ENCODE measurements at places on chromosomes 1 and 21. TPM values are rescaled to one million over a fixed set of nuclear protein-coding genes. Genes with fewer than 3 reads are reported as not detected.

BRINP3 gene
- total RNA-seq: not detected

DNA sequence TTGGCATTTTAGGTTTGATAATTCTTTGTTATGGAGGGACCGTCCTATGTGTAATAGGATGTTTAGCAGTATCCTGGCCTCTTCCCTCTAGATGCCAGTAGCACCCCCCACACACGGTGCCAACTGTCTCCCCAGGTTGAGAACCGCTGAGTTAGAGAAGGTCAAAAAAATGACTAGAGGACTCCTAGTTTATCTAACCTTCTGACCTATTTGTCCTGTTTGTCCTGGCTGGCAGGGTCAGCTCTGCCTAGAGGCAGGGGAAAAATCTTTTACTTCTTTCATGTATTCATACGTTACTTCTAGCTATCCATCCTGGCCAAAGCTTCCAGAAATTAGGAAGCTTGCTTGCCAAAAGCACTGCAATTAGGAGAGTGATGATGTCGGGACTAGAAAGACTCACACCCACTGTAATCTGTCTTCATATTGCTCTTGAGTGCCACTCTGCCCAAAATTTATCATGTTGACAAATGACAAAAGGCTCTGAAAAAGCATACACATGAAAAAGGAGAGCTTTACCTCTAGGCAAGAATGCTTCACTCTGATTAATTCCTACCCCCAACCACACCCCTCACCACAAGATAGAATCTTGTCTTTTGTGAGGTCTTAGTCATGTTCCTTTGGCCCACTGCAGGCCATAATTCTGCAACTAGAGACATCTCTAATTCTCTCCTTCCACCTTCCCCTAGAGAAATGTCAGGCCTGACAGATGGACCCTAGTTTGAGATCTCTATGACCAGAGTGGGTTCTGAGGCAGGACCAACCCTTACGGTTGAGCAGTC, 14.4 kb upstream of the AKR1A1 start:
- DNase-seq: no peak

GRCh38 chr1:18041685-18042355, 65.8 kb upstream of the IGSF21 start:
- no peak for DNase-seq

DNA sequence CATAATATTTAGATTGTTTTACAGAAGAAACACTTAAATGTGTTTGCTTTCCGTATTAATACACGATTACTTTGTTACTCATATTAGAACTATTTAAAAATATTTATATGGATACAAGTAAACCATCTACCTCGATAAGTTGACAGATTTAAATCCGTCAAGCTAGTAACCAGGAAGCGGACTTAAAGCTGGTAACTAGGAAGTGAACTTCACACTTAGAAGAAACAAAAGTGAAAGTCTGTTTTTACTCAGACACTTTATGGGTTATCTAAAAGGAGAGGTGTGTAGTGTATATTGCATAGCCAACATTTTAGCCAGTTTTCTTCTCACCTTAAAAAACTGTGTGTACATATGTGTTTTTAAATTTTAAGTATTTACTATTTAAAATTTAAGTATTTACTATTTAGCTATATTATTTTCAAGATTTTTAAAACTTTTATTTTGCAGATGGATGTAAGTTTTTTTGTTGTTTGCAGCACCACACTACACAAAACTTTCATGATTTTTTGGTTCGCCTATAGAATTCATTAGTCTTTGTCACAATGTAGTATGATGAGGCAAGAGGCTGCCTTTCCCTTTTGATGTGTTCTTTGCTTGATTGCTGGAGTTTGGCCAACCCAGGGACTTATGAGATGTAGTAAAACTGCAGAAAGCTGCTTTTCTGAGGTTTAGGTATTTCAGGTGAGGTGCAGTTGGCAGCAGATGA, 2.7 kb downstream of the USP25 start:
- DNase-seq: peak; percentile 22

DNA sequence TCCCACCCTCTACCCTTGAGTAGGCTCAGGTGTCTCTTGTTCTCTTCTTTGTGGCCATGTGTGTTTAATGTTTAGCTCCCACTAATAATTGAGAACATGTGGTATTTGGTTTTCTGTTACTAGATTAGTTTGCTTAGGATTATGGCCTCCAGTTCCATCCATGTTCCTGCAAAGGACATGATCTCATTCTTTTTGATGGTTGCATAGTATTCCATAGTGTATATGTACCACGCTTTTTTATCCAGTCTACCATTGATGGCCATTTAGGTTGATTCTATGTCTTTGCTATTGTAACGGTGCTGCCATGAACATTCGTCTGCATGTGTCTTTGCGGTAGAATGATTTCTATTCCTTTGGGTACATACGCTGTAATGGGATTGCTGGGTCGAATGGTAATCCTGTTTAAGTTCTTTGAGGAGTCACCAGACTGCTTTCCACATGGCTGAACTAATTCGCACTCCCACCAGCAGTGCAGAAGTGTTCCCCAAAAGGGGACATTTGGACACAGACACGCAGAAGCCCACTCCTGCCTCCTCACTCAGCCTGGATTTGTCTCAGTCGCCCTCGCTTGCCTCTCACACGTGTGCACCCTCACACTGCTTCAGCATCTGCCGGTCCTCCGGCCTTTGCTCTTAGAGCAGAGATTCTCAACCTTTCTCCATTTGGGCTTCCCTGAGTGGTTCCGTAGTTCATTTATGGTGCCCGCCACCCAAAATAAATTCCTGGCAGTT, 3.7 kb downstream of the MX2 start:
- DNase-seq: no peak

SLC19A2 gene
- total RNA-seq: 5.8 TPM

- DNase-seq: no peak
Observed at GRCh38 chr1:228359613-228360532, 46.8 kb downstream of the TRIM11 start.

C1orf185 gene
- not detected for total RNA-seq

DNA sequence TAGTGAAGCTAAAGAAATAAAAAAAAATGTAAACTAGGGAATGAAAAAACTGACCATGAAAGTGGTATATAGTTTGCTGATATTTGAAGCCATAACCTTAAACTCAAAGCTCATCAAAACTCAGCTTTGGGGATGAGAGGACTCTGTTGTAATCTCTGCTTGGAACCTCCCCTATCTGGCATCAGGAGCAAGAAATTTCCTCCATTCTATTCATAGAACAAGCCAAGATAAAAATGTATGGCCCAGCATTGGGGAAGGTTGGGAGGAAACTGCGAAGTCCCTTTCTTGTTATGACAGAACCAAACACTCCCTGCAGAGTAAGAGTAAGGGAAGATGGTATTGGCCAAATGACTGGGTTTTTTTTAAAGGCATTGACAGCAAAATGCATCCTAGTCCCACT, 35.6 kb downstream of the MCOLN2 start:
- DNase-seq: no peak

DNA sequence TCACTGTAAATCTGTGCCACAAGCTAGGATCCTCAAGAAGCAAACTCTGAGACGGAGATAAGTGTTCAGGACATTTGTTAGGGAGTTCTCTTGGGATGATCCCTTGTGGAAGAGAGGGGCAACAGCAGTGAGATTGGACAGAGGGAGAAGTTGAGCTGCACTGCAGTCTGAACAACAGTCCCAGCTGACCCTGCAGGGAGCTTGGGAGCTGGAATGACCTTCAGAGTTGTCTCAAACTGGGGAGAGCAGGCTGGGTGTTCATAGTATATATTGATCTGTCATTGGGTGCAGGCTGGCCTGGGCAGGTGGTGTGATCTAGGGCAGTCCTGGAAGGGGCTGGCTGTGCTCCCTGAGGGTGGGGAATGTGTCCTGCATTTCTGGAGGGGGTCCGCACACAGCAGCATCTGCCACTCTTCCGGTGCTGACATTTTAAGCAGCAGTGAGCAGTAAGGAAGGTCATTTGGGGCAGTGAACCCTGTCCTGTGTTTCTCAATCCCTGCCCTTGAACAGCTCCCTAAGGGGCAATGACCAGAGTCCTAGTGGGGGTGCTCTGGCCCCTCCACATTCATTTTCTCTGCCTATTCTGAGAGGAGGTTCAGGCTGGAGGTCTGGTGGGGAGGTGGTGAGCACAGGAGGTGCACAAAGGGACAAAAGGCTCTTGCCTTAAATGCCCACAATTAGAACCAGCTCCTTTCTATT, 90.2 kb upstream of the PPM1J start:
- no peak for DNase-seq

GRCh38 chr1:34290831-34291230, 114.1 kb downstream of the C1orf94 start:
- DNase-seq: no peak

TRNP1 gene
- total RNA-seq: not detected

NRDC gene
- 157 TPM for total RNA-seq

OR2T11 gene
- not detected for total RNA-seq

DNA sequence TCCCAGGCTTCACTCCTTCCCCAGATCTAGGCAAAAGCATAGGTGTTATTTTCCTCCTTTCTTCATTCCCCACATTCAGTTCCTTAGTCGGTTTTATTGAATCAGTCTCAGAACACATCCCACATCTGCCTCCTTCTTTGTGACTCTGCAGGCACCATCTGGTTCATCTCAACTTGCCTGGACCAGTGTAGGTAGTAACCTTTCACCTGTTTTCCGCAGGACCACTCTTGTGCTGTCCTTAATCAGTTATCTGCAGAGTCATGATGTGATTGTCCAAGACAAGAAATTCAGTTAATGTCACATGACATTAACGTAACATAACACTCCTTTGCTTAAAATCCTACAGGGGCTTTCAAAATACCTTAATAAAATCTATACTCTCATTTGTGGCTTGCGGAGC, 174.6 kb downstream of the CHRM3 start:
- DNase-seq: no peak

DNA sequence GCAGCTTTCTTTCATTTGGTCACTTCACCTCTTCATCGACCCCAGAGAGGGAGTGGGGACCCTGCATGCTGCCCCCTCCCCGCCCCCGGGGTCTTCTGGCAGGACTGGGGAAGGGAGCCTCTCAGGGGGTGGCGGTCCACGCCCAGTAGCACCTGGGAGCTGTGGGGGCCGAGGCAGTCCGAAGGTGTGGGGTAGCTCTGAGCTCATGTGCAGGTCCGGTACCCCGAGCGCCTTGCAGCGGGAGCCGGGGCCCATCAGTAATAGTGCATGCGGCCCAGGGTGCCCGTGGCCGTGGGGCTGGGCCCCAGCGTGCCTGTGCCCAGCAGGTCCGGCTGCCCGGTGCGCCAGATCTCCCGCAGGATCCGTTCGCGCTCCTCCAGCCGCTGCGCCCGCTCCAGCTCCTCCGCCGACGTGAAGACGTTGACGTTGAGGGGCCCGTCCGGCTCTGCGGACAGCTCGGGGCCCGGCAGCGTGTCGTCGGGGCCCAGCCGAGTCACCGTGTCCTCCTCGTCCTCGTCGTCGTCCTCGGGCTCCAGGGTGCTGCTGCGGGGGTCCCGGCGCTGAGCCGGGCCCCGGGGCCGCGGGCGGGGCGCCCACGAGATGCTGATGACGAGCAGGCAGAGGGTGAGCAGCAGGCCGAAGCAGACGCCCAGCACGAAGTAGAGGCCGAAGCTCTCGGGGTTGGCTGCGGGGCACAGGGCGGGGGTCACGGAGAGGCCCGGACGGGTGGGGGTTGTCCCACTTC, 1.2 kb downstream of the EVA1B start:
- no peak for DNase-seq

GRCh38 chr1:111225717-111226400, 1.7 kb upstream of the CHI3L2 start:
- DNase-seq: peak; percentile 45

DNA sequence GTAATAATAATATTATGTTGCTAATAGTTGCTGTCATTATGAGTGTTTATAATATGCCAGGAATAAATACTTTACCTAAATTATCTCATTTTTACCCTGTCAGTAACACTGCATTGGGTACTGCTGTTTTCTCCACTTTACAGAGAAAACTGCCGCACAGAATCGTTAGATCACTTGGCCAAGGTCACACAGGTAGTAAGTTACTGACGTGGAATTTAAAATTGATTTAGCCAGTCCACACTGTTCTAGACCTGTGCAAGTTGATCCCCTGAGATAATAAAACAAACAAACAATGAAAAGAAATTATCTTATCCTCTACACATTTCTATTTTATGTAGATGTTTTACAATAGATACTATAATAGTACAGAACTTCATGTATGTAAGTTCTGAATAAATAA, 174.1 kb downstream of the ROR1 start:
- DNase-seq: no peak

DNA sequence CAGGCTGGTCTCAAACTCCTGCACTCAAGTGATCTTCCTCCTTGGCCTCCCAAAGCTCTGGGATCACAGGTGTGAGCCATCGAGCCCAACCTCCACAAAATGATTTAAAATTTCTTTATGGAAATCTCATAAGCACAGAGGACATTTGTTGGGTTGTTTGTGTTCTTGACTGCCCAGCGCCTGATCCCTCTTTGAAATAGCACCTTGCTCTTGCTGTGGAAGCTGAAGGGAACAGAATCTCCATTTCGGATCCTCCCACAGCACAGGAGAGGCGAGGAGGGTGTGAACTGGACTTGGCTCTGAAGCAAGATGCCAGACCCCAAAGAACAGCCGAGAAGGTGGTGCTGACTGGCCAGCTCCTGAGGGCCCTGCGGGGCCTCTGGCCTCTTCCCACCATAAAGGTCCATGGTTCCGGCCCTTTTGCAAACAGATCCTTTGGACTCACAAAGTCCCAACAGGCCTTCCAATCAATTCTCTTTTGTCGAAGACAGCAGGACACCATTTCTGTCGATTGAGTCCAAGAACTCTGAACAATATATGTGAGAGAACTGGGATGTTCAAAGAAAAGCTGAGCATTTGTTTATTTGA, 45.6 kb upstream of the COA6 start:
- no peak for DNase-seq

DNA sequence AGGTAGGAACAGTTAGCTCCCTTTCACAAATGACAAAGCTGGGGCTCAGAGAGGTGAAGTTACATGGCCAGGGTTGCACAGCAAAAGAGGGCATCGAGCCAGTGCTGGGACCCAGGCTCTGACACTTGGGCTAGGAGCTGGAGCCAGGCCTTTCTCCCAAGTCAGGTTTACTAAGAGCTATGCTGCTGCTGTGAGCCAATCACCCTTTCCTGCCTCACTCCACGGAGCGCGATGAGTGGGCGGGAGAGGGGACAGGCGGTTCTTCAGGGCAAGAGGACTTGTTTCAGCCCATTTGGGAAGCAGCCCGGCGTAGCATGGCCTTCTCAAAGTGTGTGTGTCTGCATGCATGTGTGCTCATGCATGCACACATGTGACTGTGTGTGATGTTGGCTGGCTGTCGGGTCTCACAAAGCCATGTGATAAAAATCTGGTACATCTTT, 10.6 kb downstream of the ID3 start:
- no peak for DNase-seq

C4BPB gene
- total RNA-seq: 3.2 TPM

GRCh38 chr1:17333081-17333480, 25.1 kb downstream of the PADI4 start:
- DNase-seq: no peak

DNA sequence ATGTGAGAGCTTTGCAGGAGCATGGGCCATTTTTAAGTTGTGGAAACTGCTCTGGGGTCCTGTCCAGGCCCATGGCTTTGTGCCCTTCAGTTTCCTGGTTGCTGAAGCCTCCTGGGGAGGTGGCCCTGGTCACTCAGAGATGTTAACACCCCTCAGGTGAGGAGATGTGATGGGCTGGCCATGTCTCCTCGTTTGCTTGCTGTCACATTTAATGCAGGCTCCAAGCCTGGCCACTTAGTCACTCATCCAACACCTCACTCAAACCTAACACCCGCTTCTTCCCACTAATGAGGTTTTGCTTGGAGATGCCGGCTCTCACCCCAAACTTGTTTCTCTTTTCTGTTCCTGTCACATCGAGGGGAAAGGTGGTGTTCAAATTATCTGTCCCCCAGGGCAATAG, 192.7 kb downstream of the PTPRU start:
- no peak for DNase-seq

GRCh38 chr1:47521034-47521881, 83.4 kb downstream of the FOXD2 start:
- DNase-seq: no peak

All from activated CD8-positive, alpha-beta T cell treated with anti-CD3 and anti-CD28 coated beads, Interleukin-2, amount 10 ng/mL, durations not matched to agents 7 days and 5 days (primary cell).